Cortex of kidney (tissue), 1 donor: ENCODE measurements at places on chromosomes 5 and 9.

GRCh38 chr9:131296906-131297500 is 7.5 kb downstream of the PLPP7 start:
- no peak for DNase-seq

GRCh38 chr9:79567671-79568098 is 4.1 kb upstream of the TLE4 start:
- no peak for DNase-seq

DNA sequence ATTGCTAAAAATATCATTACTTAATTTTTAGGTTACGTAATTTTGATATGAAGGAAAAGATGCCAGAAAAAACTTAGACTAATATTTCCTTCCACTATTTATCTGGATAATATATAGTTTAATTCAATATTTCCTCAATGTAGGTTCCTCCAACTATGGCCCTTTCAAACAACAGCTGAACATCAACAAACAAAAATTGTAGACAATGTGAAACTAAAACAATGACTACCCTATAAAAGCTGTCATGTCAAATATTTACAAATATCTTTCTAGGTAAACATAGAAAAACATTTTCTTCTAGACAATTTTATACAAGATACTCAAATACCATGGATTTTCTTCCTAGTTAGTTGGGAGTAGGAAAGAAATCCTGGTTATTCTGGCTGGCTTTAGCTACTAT is 16.9 kb downstream of the ELOVL7 start:
- DNase-seq = no peak

- DNase-seq = no peak
Observed at GRCh38 chr5:89597878-89598277, 714.9 kb upstream of the MEF2C start.

DNA sequence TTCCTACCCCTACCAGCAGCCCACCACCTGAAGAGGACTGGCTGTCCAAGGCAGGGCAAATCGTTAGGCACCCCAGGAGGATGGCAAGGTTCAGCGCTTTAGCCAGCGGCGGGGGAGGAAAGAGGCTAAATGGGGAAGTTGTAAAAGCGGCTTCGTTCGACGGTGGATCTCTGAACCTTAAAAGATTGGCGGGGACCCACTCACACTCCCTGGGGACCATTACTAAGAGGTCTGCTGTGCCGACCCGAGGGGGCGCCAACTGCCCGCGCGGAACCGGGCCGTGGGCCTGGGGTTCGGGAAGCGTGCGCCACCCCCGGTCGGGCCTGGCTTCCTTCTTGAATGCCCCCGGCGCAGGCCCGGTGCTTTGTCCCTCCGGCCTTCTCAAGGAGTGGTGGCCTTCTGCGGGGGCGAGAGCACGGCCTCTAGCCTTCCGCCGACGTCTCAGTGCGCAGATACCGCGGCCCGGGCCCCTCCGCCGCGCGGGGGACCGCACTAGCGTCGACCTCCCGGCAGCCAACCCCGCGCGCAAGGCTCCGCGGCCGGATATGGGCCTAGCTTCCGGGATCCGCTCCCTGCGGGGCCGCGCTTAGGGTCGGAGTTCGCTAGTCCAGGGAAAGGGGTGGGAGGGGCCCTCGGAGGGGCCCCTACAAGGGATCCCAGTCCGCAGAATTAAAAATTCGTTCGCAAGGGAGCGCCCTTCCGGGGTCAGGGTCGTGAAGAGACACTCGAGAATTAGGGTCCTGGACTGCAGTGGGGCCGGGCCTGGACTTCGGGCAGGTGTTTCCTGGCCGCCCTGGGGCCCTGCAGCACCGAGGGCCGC is 10.5 kb downstream of the NR2F1-AS1 start:
- DNase-seq = no peak

- DNase-seq = no peak
Observed at GRCh38 chr5:56105511-56106291, 110.9 kb upstream of the IL6ST start.

DNA sequence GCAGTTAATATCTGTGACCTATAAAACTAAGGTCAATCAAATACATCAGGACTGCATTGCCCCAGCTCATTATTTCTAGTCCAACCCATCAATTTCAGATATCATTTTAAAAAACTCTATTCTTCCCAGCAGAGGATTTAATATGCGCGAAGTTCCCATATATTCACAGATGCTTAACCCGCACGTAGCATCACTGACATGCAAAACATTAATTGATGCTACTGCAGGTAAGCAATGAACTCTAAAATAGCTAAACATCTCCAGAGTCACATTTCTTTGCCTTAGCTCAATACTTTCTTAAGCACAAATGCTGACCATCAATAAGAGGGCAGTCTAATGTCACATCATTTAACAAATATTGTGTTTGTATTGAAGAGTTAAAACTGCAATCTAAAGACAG is 586.6 kb upstream of the CDH18 start:
- no peak for DNase-seq

DNA sequence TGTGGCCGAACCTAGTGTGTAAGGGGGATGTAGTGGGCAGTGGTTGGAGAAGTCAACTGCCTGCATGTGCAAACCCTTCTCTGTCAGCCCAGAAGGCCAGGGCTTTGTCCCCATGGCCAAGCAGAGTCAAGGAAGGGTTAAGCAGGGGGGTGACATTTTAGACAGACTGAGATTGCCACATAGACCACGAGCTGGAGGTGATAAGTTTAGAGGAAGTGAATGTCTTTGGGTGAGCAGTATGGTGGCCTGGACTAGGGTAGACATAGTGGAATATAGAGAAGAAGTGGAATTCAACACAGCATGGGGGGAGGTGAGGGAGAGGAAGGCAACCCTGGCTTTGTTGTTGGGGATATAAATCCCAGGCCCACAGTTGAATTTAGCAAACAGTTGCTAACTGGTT is 38.7 kb upstream of the CDKN2AIPNL start:
- DNase-seq = no peak

GRCh38 chr9:69637817-69638200 is 34.4 kb downstream of the APBA1 start:
- DNase-seq = no peak

DNA sequence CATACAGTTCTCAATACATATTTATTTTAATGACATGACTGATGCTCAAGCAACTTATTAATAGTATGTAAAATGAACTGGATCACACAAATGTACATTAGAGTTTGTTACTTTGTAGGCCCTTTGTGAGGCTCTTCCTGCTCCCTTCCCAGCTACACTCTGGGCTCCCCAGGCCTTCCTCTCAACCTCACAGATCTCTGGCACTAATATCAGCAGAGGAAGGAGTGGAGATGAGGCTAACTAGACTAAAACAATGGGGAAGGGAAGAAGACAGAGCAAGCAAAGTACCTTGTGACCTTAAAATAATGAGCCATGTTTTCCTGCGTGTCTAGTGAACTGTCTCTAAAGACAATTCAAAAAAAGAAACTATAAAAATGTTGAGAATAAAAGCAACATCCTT is 30.3 kb upstream of the TEK start:
- no peak for DNase-seq

- DNase-seq = no peak
Observed at GRCh38 chr5:77066184-77066583, 20.9 kb downstream of the ZBED3 start.

- DNase-seq = no peak
Observed at GRCh38 chr5:96320797-96321196, 112.3 kb downstream of the PCSK1 start.

DNA sequence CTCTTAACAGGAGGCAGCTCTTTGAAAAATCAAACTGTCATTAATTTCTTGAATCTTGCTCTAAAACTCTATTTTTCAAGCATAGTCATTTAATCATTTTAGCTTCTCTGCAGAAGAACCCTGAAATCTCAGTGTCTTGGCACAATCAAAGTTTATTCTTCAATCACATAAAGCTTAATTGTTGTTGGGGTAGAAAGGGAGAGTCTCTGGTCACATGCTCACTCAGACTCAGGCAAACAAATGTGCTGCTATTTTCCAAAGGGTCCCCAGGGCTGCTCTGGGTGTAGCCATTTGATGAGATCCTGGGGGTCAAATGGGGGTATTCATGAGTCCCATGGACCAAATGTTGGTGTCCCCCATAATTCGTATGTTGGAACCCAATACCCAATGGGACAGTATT is 114.8 kb downstream of the MSX2 start:
- DNase-seq = no peak

GRCh38 chr5:34499001-34499734 is 157.0 kb upstream of the RAI14 start:
- DNase-seq = no peak

DNA sequence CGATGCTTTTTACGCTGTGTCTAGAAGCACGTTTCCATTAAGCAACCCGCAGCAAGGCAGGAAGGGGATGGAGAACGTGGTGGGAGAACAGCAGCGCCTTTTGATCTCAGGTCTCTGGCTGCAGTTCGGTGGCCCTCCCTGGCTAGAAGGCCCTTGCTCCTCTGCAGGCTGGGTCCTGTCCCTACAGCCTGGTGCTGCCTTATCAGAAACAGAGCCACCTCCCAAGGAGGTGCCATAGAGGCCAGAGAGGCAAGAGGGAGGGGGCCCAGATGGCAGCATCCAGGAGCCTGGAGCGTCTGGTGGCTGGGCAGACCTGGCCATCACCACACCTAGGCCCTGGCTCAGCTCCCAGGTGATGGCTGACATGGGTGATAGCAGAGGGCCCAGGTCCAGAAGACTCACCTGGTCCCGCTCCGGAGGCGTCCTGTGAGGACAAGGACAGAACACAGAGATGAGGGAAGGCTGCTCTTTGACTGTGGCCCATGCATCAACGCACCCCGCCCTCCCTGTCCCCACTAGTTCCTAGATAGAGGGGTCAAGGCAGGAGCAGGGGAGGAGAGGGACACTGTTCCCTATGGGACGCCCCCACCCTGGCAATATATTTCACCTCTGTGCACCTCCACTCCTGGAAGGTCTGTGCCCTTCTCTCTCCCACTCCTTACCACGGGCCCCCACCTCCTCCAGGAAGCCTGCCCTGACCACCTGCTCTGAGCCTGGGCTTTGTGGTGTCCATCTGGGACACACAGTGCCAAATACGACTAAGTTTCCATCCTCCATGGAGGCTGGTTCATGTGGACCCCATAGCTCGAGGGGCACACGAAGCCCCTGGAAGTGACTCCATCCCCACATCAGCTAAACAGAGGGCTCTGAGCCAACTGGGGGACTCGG is 41.6 kb upstream of the SARDH start:
- no peak for DNase-seq

GRCh38 chr9:6367128-6367890 is 39.1 kb downstream of the TPD52L3 start:
- DNase-seq = no peak

DNA sequence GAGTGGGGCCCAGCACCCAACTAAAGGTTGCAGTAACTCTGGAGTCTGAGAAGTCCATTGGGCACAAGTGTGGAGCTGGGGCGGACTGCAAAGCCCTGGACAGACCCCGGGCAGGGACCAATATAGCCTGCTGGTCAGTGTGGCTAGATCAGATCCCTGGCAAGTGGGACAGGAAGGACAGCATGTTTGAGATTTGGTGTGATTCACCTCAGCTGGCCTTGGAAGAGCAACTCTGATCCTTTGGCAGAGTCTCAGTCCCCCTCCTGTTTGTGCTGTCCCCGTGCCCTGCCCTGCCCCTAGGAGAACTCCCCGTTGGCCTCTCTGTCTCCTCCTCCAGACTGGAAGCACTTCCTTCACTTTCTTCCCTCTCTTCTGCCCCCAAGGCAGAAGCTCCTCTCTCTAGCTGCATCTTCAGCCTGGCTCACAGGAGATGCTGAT is 255.3 kb downstream of the FSTL4 start:
- DNase-seq = no peak

DNA sequence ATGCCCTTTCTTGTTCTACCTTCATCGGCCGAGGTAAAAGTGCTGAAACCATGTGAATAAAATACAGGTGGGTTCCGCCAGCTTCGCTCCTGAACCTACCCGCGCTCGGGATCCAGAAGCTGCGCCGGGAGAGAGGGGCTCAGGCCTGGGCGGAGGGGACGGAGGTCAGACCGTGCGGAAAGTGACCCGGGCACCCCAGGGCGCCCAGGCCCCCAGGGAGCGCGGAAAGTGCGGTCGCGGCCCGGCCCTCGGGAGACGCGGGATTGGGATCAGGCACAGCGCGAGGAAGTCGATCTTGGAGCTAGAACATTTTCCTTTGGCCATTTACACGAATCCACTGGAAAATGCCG is 329 bp downstream of the SYK start:
- no peak for DNase-seq

- DNase-seq = no peak
Observed at GRCh38 chr9:114065304-114065703, 12.8 kb downstream of the AMBP start.

DNA sequence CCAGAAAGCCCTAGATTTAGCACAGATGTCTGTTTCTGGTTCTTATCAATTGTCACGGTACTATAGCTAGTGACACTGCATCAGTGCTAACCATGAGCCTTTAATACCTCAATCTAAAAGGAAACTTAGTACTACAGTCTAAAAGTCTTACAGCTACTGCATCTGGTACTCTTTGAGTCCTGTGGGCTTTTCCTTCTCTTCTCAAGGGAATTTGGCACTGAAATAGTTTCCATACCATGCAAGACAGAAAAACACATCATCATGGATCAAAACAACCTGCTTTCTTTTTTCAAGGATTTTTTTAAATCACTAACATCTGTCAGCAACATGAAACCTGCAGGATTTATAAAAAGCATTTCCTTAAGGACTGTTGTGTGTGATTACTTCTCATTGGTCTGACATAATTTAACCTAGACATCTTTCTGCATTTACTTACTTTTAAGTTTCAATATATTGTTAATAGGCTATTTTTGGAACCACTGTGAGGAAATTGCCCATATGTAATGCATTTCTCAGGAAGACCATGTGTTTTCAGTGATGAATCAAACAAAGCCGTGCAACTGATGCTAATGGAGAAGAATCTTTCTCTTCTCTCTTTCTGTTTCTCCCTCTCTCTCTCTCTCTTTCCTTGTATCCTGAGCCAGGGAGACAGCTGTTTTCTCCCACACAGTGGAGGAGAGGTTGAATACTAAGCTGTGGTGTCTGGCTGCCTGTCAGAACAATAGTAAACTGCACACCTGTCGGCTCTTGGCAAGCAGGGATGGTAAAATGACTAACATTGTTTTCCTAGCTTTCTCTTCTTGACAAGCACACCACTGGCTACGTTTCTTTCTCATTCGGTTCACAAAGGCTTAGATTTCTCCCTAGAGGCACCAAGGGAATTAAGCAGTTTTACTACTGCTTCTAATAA is 273.4 kb downstream of the CSNK1G3 start:
- no peak for DNase-seq

- DNase-seq = no peak
Observed at GRCh38 chr5:73419465-73420390, 28.8 kb downstream of the FOXD1 start.

GRCh38 chr5:92605591-92605990 is 975.4 kb downstream of the NR2F1-AS1 start:
- DNase-seq = no peak

GRCh38 chr5:36436306-36436705 is 134.6 kb upstream of the RANBP3L start:
- DNase-seq = no peak
